ENCODE measurements at places on chromosomes 7 and 10. TPM values are rescaled to one million over a fixed set of nuclear protein-coding genes. Genes with fewer than 3 reads are reported as not detected.

Gene KNDC1
- total RNA-seq = 0.36 TPM

Gene EIF5AL1
- 0.18 TPM for total RNA-seq

Gene ZPBP
- not detected for total RNA-seq

Gene GPC2
- total RNA-seq = not detected

Gene ADIRF
- 13.5 TPM for total RNA-seq

Gene NDUFA5
- 30.5 TPM for total RNA-seq

Gene KCP
- total RNA-seq = not detected

Gene AKR1D1
- total RNA-seq = not detected

Gene TMUB1
- 52.0 TPM for total RNA-seq

Gene FZD1
- total RNA-seq = 9.4 TPM

Gene PNLIPRP3
- not detected for total RNA-seq

Gene WDR86
- not detected for total RNA-seq

Gene KMT2C
- total RNA-seq = 15.3 TPM

Gene SPRN
- total RNA-seq = 1.3 TPM

Gene RET
- total RNA-seq = under 0.01 TPM

Gene ASB10
- not detected for total RNA-seq

Gene MMD2
- not detected for total RNA-seq

Gene MINDY4
- 7.9 TPM for total RNA-seq

Gene GNAT3
- not detected for total RNA-seq

Gene PILRA
- total RNA-seq = 1.1 TPM

Gene CYP3A4
- total RNA-seq = not detected

Gene OPN4
- total RNA-seq = not detected

Gene HGF
- 117 TPM for total RNA-seq

Gene SHTN1
- 2.9 TPM for total RNA-seq

Gene EEPD1
- under 0.01 TPM for total RNA-seq

Gene HOXA13
- not detected for total RNA-seq

Gene GPER1
- total RNA-seq = 5.0 TPM

Gene PTTG1IP2
- total RNA-seq = not detected

Gene FAM25C
- total RNA-seq = not detected

Gene NRG3
- not detected for total RNA-seq

Gene SLIT1
- total RNA-seq = not detected

Gene C10orf105
- not detected for total RNA-seq

Gene BTBD16
- not detected for total RNA-seq

Gene RNF32
- not detected for total RNA-seq

Gene ST8SIA6
- not detected for total RNA-seq

Gene HSPA12A
- 1.6 TPM for total RNA-seq

Gene PON2
- 96.8 TPM for total RNA-seq

Gene NKX1-2
- total RNA-seq = not detected

Gene ECD
- 28.4 TPM for total RNA-seq

Gene C10orf67
- total RNA-seq = not detected

Gene STK31
- total RNA-seq = not detected

Gene POP7
- 28.7 TPM for total RNA-seq
